Esophagus mucosa (tissue), 1 donor: ENCODE measurements at places on chromosomes 7 and 10. TPM values are rescaled to one million over a fixed set of nuclear protein-coding genes. Genes with fewer than 3 reads are reported as not detected.

DNA sequence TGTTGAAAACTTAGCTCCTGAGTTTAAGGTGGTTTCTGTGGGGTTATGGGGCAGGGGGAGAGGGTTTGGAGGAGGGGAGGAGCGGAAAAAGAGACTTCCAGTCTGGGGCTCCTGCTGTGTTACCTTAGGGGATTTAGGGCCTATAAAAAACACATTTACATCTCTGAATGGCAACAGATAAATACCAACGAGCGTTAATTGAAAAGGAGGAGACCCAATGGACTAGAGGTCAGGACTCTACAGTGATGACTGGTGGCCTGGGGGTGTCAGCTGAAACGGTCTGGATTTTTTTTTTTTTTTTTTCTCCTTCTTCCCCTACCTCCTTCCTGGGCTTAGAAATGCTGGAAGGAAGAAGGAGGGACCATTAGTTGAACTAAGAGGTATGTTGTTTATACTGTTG lies 47.4 kb downstream of the AUTS2 start:
- no peak for ATAC-seq

MARVELD1 gene
- 12.1 TPM for total RNA-seq

SPDYE5 gene
- not detected for total RNA-seq

LDB3 gene
- 0.56 TPM for total RNA-seq
